ENCODE measurements at places on chromosomes 5 and 9.
A peak's percentile ranks its signal among the peaks of the same experiment; 100 is the strongest.

DNA sequence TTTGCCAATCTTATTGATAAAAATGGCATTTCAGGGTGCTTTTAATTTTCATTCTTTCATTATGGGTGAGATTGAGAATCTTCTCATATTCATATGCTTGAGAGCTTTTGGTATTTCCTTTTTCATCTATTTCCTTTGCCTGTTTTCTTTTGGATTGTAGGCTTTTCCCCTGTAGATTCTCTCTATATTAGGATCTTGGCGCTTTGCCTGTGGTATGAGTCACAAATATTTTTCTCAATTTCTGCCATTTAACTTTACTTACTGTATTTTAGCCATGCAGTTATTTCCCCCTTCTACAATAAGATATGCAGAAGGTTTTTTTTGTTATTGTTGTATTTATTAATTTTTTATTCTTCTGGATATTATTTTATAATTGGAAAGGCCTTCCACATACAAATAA, 21.5 kb upstream of the KLF9 start:
- no peak for DNase-seq

- DNase-seq, result no peak
Measured at GRCh38 chr9:26129217-26129616, 451.0 kb upstream of the TUSC1 start.

GRCh38 chr5:83306572-83307241, 164.8 kb upstream of the VCAN start:
- DNase-seq, result no peak

GRCh38 chr5:149581192-149581861, at the start of gene ARHGEF37:
ARHGEF37 (plus strand) TSS chr5:149581498; CDS start chr5:149597770, 16,272 bp downstream.
- DNase-seq, result peak; percentile 63

DNA sequence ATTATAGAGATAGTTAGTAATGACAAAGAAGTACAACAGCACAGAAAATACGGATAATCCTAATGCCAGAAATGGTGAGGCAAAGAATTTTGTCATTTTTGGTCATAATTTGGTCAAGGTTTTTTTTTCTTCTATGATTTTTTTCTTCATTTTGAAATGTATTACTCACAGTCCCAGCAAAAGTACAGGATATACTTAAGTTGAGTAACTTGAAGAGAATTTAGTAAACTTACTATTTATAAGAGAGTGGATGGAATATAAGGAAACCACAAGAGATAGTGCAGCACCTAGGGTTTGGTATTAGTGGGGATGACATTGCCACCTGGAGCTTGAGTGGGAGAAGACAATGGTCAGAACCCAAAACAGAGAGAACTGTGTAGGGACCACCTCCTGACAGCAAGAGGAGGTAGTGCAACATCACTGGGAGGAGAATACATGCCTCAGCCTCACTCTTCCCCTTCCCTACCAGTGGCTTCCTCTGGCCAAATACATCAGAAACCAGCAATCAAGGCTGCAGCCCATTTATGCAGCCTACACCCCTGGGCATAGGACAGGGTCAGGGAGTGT, 434.5 kb upstream of the TRPC7 start:
- DNase-seq, result no peak

GRCh38 chr9:120868339-120868675, 8.7 kb downstream of the PHF19 start:
- DNase-seq, result no peak

DNA sequence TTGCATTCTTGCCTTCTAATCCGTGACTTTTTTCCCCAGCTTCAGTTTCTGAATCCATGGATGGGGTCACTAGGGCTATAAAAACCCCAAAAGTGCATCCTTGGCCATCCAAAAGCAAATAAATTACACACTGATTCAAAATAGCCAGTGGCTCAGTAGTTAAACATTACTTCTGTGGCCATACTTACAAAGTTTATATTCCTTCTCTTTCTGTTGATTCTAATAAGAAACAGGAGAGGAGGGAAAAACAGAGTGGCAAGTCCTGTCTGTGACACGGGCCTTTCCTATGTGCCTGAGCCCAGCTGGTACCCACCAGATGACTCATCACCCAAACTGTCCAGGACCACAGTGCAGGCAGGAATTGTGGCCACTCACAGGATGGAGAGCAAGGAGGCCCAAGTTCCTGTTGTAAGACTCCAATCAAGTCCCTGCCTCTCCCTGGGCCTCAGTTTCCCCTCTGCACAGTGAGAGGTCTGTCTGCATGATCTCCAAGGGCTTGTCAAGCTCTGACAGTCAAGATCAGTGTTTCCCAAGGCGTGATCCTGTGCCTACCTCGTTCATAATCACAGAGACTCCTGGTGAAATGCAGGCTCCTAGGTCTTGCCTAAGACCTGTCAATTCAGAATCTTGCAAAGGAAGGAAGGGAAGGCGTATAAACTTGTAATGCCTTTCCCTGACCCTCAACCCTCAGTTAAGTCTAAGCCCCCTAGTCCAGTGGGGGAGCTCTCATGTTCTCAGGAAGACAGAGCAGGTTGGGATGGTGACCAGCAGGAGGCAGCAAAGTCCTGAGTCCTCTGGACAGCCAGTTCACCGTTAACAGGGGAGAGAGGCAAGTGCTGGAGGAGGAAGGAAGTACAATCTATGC, 29.5 kb downstream of the TNIP1 start:
- peak; percentile 75 for DNase-seq

- DNase-seq, result no peak
Measured at GRCh38 chr5:146306838-146307237, 31.8 kb upstream of the POU4F3 start.

GRCh38 chr9:91193087-91193657, 168.5 kb downstream of the AUH start:
- peak; percentile 69 for DNase-seq

DNA sequence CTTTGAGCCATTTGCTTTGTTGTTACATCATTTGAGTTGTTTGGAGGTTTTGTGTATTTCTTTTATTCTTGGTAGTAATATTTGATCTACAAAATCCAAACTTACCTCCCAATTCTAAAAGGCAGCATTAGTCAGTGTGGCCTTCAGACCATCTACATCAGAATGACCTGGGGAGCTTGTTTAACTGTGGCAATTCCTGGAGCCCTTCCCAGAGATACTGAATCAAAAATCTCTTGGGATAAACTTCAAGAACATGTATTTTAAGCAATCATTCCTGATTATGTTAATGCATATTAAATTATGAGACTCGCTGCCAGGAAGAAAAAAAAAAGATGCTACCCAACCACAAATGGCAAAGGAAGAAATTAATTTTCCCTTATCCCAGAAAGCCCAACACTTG, 268.9 kb upstream of the PDE4D start:
- no peak for DNase-seq

DNA sequence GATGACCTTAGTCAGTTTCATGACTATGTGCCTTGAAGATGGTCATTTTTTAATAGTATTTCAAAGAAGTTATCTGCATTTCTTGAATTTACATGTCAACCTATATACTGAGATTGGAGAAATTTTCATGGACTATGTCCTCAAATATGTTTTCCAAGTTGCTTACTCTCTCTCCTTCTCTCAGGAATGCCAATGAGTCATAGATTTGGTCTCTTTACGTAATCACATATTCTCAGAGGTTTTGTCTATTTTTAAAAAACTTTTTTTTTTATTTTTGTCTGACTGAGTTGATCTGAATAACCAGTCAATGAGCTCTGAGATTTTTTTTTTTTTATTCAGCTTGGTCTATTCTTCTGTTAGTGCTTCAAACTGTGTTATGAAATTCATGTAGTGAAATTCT, 374.7 kb upstream of the GRIN3A start:
- no peak for DNase-seq

DNA sequence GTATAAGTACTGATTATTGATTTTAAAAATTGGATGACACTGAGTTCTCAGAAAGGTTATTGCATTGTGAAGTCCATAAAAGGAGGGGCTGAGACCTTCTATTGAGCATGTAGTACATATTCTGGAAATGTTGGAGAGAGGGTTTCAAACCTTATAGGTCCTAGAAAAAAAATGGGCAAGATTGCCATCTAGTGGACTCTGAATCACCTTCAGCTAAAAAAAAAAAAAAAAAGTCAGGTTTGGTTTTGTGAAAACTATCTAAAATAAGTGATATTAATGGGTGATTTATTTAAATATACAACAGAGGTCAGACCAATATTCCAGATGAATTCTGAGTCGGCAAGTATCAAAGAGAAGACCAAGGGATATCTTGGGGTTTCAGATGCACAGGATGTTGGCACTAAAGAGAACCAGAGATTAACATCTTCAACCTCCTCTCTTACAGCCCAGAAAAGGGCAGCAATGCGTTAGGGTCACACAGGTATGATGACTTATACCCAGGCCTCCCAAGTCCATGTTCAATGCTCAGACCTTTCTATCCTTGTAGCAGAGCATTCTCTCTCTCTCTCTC, 109.8 kb upstream of the NMUR2 start:
- no peak for DNase-seq

DNA sequence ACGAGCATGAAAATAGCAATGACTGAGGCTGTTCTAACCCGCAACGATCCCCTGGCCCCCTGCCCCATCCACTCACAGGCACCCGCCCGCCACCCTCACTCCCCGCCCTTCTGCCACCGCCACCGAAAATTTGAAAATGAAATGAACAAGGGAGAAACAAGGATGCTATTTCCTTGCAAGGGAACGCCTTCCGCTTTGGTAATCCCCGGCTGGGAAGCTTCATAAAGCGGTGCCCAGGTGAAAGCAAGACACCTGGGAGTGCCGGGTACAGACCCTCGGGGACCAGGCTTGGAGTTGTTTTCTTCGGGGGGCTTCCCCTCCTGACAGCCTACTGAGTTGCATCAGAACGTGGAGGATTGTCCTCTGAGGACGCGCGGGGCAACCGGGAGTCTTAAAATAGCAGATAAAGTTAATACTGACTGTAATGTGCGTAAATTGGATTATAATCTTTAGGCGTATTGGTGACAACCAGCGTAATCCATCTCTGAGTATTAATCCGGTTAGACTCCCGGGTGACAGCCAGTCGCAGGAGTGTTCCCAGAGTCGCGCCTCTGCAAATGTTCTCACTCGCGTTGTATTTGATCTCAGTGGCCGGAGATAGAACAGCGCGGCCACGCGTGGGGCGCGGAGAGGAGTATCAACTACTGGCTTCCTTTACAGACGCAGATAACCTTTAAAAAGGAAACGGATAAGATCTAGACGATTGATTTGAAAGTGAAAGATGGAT, 885 bp upstream of the MLLT3 start:
- peak; percentile 74 for DNase-seq

- no peak for DNase-seq
Measured at GRCh38 chr9:13083963-13084528, 195.4 kb downstream of the MPDZ start.

GRCh38 chr5:7794311-7794710, 56.6 kb downstream of the CFAP90 start:
- DNase-seq, result no peak

DNA sequence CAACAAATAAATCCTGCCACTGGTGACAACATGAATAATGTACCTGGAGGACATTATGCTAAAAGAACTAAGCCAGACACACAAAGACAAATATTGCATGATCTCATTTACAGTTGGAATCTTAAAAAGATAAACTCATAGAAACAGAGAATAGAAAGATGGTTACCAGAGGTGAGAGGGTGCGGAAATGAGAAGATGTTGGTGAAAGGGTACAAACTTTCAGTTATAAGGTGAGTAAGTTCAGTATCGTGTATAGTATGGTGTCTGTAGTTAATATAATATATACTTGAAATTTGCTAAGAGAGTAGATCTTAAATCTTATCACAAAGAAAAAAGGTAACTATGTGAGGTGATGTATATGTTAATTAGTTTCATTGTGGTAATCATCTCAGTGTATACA, 63.3 kb downstream of the PRRC1 start:
- DNase-seq, result no peak

DNA sequence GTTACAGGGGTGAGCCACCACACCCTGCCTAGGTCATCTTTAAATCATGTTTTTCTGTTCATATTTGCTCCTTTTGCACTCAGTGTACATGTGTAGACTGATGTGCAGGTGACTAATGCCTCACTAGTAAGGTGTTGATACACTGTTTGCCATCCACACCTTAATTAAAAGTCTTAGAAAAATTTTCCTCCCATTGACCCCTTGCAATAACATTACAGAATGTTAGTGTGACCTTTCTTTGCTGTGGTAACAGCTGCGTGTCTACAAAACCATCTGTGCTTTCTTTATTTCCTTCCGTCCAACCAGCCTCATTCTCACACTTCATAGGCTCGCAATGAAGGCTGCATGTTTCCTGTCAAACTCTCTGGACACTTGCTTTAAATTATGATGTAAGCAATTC, 6.6 kb upstream of the CEMIP2 start:
- no peak for DNase-seq
